CD4-positive, alpha-beta T cell treated with Interleukin-12 subunit alpha and Interleukin-12 subunit beta, for 1 hour (primary cell): ENCODE measurements at places on chromosomes 4 and X.

DNA sequence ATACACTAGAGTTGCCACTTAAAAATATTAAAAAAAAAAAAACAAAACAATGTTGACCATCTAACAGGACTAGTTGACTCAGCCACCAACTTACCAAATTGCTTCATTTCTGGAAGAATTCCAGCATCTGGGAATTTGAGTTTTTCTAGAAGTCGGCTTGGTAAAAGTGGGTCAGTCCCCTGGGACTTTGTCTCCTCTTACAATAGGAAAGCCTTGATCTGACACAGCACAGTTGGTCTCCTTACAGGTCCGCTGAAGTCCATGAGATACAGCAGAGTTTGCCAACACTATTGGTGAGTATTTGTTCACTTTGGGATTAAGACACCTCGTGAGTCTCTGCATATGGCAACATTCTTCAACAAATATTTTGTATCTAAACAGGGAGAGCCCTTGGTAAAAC is 18.2 kb upstream of the DDIT4L start:
- no peak for DNase-seq

DNA sequence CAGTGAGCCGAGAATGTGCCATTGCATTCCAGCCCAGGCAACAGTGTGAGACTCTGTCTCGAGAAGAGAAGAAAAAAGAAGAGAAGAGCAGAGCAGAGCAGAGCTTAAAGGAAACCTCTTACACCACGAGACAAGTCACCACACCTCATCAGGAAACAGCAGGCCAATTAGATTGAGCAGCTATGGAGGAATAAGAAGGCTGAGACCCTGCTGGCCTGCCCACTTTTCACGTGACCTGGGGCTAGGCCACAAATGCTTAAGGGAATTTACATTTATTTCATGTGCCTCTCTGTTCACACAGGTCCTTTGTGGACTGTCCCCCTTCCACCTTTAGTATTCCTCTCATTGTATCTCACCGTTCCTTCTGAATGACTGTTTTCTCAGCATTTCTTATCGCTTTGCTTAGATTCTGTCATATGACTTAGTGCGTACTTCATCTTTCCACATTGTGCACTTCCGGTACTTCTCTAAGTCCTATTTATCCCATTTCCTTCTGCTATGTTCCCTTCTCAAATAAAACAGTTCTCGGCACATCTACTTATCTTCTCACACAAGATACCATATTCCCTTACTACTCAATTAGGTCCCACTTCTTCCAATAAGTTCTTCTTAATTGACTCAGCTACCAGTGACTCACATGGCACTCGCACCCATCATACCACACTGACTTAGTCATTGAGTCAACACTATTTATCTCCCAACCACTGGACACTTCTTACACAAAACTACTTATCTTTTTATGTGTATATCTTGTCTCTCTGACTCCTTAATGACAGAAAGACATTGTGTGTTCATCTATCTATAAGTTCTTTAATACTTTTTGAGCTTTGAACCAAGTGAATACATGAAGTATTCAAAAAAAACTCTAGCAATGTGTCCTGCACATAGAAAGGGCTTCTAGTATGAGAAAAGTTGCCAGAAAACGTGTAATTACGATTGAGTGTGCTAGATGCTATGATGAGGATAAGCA is 11.0 kb downstream of the CUL4B start:
- no peak for DNase-seq

DNA sequence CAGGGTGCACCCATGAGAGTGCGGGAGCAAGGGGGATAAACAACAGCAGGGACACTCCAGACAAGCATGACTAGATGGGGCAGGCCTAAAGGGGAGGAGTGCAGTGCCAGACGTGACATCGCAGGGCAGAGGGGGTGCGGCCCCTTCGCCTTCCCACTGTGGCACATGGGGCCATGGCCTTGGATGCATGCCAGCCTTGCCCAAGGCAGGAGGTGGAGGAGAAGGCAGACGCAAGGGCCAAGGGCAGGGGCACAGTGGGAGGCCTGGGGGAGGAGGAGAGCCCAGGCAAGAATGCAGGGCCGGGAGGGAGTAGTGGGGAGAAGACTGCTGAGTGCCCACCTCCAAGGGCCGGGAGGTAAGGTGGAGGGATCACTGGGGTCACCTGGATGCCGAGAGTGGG is 21.6 kb downstream of the PNMA6E start:
- DNase-seq = no peak

DNA sequence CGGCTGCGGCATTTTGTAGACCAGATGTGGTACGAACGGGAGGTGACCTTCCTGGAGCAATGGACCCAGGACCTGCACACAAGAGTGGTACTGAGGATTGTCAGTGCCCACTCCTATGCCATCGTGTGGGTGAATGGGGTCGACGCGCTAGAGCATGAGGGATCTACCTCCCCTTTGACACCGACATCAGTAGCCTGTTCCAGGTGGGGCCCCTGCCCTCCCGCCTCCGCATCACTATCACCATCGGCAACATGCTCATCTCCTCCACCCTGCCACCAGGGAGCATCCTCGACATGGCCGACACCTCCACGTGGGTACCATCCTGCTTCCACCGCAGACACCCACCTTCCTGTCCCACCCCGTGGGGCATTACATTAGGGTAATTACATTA is 46.2 kb downstream of the SMARCA5 start:
- DNase-seq = peak; percentile 41

GRCh38 chrX:128458888-128459287 is 406.7 kb upstream of the ACTRT1 start:
- DNase-seq = no peak

GRCh38 chr4:99636422-99636821 is 21.2 kb downstream of the C4orf54 start:
- no peak for DNase-seq

GRCh38 chr4:146648461-146648783 is 9.7 kb downstream of the POU4F2 start:
- DNase-seq = no peak

- DNase-seq = no peak
Measured at GRCh38 chr4:153013202-153013977, 77.3 kb downstream of the FHDC1 start.

GRCh38 chrX:118496763-118497079 is 1.1 kb downstream of the DOCK11 start:
- DNase-seq = no peak
